Dermis microvascular lymphatic vessel endothelial cell (primary cell): ENCODE measurements at places on chromosomes 2 and 18.

- no peak for DNase-seq
These were observed 214.4 kb downstream of the ZNF385B start for GRCh38 chr2:179646862-179647587.

- no peak for DNase-seq
These were observed 305.7 kb upstream of the PKDCC start for GRCh38 chr2:41741951-41742595.

- DNase-seq: no peak
These were observed 12.3 kb upstream of the ALMS1 start for GRCh38 chr2:73373344-73373743.

GRCh38 chr2:71798266-71799012, 345.1 kb downstream of the DYSF start:
- peak; percentile 50 for DNase-seq

- DNase-seq: no peak
These were observed 99.5 kb downstream of the USP40 start for GRCh38 chr2:233466991-233467603.

- DNase-seq: peak; percentile 84
These were observed 108.3 kb downstream of the PIEZO2 start for GRCh38 chr18:11040823-11041656.

- no peak for DNase-seq
These were observed 65.0 kb downstream of the SEMA4F start for GRCh38 chr2:74719066-74719465.

DNA sequence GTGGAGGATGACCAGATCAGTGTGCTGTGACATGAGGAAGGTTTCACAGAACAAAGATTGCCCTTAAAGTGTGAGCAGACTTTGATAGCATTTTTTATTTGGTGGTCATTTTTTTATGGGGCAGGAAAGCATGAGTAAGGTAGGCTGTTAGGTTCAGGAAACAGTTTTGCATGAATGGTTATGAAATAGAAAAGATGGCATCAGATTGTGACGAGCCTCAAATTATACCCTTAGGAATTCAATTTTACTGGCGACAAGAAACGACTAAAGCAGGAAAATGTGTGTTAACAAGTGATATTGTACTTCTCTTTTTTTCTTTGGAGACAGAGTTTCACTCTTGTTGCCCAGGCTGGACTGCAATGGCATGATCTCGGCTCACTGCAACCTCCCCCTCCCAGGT, 44.7 kb downstream of the PIK3C3 start:
- DNase-seq: no peak

DNA sequence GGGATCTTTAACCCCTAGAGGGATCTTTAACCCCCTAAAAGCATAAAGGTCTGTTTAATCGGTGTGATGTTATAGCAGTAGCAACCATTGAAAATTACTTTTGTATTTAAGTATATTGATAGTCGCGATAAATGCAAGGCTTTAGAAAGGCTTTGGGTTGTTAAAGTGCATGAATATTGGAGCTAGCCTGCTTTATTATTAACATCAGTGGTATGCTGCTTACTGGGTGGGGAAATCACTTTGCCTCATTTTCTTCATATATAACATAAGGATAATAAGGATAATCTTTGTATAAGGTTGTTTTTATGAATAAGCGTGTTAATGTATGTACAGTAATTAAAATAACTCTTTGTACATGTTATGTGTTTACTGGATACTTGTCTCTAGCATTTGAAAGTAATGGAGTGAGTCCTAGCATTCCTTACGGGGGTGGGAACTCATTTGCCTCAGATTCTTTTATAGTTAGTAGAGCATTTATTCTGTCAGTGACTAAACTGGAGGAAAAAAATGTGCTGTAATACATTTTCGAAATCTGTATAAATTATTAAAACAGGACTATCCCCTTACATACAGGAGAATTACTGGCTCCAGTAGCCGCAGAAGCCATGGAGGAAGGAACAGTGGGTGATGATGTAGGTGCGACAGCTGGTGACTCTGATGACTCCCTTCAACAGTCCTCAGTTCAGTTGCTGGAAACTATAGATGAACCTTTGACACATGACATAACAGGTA, 122.2 kb downstream of the BIRC6 start:
- DNase-seq: no peak

GRCh38 chr2:95356821-95357700, 45.4 kb upstream of the FAHD2A start:
- no peak for DNase-seq

- DNase-seq: peak; percentile 90
These were observed 132.1 kb upstream of the HAAO start for GRCh38 chr2:42924418-42924886.

DNA sequence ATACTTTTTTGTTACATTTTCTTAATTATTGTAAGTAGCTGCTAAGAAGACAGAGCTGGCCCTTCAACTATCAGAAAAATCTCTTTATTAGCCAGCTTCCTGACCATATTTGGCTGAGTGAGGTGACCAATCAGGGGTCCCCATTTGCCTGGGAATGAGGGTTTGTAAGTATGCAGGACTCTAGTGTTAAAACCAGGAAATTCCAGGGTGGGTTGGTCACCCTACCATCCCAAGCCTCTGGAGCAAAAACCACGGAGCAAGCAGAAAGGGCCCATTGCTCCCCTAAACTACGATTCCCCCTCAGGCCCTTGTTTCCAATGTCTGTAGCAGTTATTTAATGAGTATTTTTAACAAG, 165.6 kb upstream of the NCKAP5 start:
- no peak for DNase-seq

GRCh38 chr2:68302281-68302875, 17.4 kb downstream of the CNRIP1 start:
- DNase-seq: no peak

DNA sequence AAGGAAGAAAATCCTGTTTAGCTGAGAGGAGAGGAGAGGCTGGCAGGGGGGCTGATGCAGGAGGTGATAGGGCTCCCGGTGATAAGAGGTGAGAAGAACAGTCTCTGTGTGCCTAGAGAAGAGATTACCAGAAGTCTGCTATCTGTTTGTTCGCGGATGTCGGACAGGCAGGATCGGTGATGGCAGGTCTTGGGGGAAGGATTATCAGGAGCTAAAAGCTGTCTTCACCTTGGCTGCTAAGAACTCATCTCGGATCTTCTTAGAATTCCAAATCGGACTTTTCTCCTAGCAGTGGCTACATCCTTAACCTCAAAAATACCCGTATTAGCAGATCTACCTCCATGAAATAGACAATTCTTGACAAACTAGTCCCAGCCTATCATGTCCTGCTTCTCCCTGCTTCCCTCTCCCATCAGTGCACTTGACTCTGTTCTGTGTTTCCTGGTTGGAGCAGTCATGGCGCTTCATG, 282.1 kb upstream of the TRIB2 start:
- no peak for DNase-seq

- DNase-seq: no peak
These were observed 113.6 kb upstream of the MAP3K20 start for GRCh38 chr2:172962082-172962481.

DNA sequence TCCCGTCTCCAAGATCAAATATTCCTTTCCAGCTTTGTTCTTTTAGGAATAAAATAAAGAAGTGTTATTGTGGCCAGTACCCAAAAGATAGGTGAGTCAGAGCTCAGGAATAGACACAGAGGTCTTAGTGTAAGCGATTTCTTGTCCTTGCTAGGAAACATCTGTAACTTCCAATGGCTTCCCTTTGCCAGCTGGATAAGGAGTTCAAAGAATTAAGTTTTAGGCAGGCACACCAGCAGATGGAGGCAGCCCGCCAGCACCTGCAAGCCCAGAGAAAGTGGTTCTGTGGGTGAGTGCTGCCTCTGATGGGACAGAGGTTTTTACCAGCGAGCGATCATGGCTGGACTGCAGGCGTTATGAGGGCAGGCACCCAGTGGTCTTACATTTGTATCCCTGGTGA, 125.4 kb downstream of the MGAT5 start:
- no peak for DNase-seq
